ENCODE measurements at places on chromosomes 11 and 22.

DNA sequence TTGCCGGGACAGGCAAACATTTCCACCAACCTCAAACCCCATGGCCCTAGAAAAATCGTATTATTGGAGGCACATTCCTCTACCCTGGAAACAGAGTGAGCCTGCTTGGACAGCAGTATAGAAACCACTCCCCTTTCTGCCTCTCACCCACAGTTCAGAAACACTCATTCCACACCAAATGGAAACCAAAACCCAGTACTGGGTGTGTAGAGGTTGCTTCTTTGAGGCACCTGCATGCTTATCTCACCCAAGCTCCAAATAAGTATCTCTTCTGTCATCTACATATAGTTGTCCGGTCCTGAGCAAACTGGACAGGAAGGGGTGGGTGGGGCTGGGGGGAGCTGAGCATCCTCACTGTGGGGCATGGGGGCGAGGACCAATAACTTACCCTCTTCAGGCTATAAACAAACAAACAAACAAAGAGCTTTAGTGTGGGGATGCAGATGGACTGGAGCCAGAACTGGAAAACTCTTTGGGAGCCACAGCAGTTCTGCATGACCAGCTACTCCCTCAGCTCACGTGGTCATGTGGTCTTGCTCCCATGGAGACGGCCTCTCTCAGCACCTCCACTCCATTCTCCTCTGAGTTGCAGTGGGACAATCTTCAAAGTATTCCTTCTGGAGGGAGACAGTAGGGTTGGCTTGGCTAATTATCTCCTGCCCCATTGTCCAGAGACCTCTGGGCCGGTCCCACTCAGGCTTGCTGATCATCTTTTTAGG, 1.0 kb upstream of the PLAAT2 start:
- DNase-seq, result no peak

- DNase-seq, result no peak
These were observed 2.9 kb downstream of the APOC3 start for GRCh38 chr11:116832350-116833290.

DNA sequence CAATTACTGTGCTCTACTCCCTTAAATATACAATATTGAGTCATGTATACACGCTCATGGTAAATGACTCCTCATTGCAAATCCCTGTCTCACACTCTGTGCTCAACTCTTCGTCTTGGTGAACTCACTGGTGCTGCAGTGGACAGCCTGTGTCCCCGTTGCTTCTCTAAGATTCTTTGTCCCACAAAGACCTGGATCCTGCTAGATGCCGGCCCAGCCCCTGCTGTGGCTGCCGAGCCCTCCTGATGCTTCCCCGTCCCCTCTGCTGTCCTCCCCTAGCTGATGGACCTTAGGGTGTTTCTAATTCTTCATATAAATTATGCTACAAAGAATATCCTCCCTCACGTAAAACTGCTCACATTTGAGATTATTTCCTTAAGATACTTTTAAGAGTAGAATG, 5.5 kb downstream of the APOL2 start:
- no peak for DNase-seq

DNA sequence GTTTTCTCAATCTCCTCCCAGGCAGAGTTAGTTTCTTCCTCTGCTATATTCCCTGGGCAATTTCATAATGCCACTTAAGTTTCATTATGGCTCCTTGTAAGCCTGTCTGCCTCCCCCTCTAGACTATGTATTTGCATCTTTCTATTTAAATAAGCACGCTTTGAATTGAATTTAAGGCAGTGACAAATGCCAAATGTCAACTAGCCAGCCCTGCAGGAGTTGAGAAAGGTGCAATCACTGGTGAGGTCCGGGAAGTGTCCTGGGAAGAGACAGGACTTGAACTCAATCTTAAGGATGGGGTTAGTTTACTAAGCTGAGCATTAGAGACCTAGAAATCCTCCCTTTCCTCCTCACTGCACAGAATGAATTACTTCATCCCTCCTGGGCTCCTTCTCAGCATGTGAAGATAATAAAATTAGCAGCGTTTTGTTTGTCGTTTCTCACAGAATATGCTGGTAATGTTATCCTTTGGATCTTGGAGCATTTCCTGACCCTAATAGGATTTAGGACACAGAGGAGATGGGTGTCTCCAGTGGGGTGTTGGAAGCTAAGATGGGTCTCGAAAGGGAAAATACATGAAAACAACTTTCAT, 1.6 kb downstream of the TCP11L1 start:
- DNase-seq, result no peak

- DNase-seq, result no peak
These were observed 104.5 kb upstream of the RCN1 start for GRCh38 chr11:31986201-31986889.

- DNase-seq, result no peak
These were observed 3.3 kb downstream of the TMEM132A start for GRCh38 chr11:60927600-60927999.

DNA sequence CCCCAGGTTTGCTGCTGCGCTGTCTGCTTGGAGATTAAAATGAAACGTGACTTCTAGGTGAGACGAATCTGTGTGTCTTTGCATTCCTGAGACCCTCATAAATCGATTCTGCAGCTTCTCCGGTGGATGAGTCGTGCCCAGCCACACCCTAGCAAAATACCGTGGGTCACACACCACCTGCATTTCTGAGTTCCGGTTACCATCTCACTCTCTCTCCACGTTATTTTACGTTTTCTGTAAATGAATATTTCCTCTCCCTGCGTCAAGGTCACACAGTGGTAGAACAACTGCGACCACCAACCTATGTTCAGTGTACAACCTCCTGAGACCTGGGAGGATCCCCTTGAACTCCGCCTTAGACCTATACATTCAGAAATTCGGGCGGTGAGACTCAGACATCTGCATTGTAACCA, 1.1 kb downstream of the YWHAH start:
- DNase-seq, result no peak

GRCh38 chr11:131893988-131894387, 523.6 kb downstream of the NTM start:
- no peak for DNase-seq

- no peak for DNase-seq
These were observed 62.7 kb upstream of the KIRREL3 start for GRCh38 chr11:127063241-127063640.

DNA sequence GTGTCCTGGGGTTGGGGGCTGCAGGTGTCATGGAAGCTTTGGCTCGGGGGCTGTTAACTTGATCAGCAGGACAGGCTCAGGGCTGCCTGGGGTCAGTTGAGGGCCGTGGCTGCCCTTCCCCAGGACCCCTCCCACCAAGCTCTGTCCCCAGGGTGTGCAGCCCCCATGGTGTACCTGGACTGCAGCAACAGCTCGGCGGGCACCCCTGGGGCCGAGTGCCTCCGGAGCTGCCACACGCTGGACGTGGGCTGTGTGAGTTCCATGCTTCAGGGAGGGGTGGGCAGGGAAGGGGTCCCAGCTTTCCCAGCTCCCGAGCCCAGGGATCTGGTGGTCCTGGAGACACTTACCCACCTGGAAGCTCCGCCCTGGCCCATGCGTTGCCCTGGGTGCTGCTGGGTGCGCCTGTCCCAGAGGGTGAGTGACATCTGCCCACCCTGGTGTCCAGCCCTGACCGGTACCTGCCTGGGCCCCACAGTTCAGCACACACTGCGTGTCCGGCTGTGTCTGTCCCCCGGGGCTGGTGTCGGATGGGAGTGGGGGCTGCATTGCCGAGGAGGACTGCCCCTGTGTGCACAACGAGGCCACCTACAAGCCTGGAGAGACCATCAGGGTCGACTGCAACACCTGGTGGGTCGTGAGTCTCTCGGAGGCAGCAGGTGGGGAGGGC, 11.3 kb downstream of the MUC5B start:
- DNase-seq, result no peak

DNA sequence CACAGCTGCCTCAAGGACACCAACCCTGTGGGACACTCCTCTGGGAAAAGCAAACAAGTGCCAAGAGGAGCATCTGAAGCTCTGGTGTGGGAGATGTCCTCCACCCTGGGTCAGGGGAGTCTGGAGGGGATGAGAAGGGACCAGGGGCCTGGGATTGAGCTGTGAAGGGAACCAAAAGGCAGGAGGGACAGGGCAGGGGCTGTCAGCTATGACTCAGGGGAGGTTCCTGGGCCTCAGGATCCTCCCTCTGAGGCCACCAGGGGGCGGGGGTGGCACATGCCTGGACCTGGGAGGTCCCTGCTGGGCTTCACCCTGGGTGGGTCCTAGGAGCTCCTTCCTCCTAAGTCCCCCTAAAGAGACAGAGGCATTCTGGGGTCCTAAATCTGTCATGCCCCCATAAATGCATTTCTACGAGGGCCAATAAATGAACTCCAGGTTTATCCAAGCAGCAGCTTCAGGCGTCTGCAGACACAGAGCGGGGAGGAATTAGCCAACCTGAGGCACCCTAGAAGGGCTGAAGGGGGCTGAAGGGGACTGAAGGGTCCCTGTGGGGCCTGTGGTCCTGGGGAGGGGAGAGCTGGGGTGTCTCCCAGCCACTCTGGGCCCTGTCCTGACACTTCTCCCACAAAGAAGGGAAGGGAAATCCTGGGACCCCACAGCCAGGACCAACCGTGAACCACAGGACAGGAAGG, 31.9 kb upstream of the IGLL5 start:
- DNase-seq, result no peak

DNA sequence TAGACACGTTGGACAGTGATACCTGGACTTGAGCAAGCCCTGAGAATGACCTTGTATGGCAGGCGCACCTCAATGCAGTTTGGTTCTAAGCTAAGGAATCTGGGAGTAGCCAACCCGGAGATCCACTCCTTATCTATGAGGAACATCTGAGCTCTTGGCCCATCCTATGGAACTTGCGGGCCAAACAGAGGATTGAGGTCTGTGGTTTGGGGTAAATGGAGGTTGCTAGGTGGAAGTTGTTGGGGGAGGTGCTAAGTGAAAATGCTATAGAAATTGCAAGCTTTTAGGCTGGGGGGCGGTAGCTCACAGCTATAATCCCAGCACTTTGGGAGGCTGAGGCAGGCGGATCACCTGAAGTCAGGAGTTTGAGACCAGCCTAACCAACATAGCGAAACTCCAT, 8.9 kb downstream of the GDPD5 start:
- no peak for DNase-seq

- DNase-seq, result no peak
These were observed 310.2 kb downstream of the DDX10 start for GRCh38 chr11:108975026-108975425.

DNA sequence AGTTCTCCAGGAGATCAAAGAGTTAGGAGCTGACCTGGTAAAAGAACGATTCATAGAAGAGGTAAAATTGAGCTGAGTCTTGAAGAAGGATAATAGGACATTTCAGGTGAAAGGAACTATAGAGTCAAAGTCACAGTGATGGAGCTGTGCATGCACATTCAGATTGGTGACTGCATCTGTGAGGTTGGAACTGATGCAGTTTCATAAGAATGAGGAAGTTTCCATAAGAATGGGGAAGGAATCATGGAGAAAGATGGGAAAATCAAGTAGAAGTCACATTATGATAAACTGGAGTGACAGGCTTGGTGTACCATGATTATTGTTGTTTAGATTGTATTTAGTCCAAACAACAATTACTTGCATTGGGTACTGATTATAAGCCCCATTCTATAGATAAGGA, 232.2 kb downstream of the FAM76B start:
- no peak for DNase-seq

- DNase-seq, result no peak
These were observed 100.6 kb upstream of the SORL1-AS1 start for GRCh38 chr11:121553389-121553788.

GRCh38 chr22:32660292-32660691, 141.2 kb upstream of the TIMP3 start:
- peak; percentile 6 for DNase-seq

GRCh38 chr11:122523846-122524805, 131.4 kb upstream of the UBASH3B start:
- peak; percentile 74 for DNase-seq

GRCh38 chr11:83459798-83460197, 173.6 kb upstream of the CCDC90B start:
- no peak for DNase-seq

DNA sequence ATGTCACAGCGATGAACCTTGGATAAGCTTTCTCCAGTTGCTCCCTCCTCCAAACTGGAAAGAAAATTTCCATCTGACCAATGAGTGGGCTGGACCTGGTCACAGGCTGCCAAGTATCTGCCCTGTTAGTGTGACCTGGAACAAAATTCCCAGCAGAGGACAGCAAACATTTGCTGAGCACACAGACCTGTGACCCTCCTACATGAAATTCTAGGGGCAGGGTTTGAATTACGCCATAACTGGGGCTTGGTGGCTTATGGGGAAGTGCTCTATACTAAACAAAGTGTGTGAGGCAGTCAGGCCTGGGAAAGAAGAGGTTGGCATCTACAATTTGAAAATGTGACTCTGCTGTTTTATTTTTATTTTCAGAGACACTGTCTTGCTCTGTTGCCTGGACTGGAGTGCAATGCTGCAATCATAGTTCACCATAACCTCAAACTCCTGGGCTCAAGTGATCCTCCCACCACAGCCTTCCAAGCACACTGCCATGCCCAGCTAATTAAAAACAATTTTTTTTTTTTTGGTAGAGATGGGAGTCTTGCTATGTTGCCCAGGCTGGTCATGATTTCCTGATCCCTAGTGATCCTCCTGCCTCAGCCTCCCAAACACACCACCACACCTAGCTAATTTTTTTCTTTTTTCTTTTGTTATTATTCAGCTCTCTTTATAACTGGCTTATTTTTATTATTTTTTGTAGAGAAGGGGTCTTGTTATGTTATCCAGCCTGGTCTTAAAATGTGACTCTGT, 13.6 kb upstream of the XBP1 start:
- DNase-seq, result no peak

- DNase-seq, result peak; percentile 36
These were observed 341.3 kb downstream of the AASDHPPT start for GRCh38 chr11:106418791-106419190.

GRCh38 chr11:9493492-9493891, 32.7 kb downstream of the ZNF143 start:
- no peak for DNase-seq

- DNase-seq, result no peak
These were observed 36.7 kb downstream of the CLMP start for GRCh38 chr11:123158033-123159003.

- DNase-seq, result no peak
These were observed 8.2 kb downstream of the C11orf21 start for GRCh38 chr11:2293531-2293971.

DNA sequence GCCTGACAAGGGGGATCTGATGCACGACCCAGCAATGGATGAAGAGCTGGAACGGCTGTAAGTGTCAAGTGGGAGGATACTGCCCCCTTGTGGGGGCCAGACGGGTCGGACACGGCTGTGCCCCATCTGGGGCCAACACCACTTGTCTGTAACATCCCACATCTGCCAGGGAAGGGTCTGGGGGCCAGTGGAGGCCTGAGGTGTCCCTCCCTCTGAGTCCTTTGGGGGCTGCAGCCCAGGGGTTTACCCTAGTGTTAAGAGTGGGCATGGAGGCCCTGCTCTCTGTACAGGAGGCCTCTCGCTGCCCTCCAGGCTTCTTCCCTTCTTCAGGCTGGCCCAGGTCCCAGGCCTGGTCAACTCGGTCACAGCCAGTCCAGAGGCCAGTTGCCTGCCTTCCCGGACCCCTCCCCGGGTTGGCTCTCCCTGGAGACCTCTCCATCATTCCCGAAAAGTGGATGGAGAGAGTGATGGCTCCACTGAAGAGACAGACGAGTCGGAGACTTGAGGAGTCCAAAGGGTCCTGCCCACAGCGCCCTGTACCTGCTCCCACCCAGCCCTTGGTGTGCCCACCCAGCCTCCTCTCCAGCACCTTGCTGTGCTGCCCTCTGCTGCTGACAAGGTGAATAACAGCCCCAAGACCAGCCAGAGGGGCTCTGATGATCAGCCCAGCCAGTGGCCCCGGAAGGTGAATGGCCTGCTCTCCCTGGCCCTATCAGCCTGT, 15.4 kb downstream of the ARFGAP2 start:
- DNase-seq, result peak; percentile 8
